Stimulated activated CD4-positive, alpha-beta T cell treated with anti-CD3 and anti-CD28 coated beads, Interleukin-1b, Interleukin-23, amount 100 ng/mL, for 1 hour (primary cell): ENCODE measurements at places on chromosomes 2 and 18.

DNA sequence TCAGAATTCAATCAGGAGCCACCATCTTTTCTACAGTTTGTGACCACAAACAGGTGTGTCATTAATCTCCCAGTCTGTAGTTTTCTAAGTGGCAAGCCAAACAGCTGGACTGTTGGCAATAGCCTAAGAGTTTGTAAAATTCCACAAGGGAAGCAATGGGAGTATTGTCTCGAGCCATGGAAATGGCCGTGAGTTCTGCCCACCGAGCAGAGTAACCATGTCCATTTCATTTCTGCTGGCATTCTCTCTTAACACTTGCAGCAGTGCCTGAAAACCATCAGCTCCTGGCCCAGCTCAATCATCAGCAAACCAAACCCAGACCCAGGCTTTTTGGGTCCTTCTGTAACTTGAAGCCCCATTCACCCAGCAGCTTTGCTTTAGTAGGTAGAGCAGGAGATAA is 387.8 kb upstream of the CDH7 start:
- no peak for DNase-seq

GRCh38 chr2:155203178-155203577 is 504.7 kb downstream of the KCNJ3 start:
- no peak for DNase-seq

DNA sequence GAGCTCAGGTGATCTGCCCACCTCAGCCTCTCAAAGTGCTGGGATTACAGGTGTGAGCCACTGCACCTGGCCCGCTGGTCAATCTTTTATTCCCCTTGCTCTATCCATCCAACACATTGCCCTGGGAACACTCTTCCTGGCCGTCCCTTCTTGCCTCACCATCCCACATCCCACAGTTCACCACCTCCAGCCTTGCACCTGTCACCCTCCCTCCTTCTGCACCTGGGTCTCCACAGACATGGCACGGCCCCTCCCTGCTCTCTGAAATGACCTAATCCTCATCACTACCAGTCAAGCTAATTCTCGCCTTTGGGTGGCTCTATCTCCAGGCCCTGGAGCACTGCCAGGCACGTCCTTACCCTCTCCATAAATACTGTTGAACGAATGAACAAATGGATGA is 116.9 kb upstream of the TEX51 start:
- DNase-seq: no peak

DNA sequence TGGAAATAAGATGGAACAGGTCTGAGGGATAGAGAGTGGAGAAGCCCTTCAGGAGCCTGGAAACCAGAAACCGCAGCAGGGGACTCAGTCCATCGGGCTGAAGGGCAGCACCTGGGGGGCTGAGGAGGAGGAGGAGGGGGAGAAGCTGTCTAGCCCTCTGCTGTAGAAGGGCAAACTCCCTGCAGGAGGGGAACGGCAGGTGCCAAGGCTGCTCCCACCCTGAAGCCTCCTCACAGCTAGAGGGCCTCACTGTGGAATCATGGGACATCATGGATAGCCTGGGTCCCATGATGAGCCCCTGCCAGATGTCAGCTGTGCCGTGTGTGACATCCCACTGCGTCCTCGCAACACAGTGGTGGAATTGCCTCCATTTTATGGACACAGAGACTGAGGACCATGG is 435 bp downstream of the MYO7B start:
- no peak for DNase-seq

DNA sequence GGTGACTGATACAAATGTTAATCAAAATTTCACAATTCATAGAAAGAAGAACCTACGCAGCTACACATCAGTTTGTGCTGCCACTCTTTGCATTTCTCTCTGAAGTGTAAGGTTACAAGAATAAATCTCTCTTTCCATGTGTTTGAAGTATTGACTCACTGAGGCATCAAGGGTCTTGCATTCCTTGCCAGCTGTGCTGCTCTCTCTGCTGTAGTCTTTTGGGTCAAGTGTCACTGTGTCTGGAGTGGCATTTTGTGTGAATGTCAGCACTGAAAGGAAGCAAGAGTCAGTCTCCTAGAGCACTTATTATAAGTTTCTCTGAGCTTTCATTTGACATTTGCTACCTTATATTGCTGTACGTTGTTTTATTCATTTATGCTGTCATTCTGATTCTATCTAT is 1696.1 kb upstream of the LRRTM1 start:
- no peak for DNase-seq

- no peak for DNase-seq
These were observed 166.7 kb upstream of the DTNA start for GRCh38 chr18:34543356-34543755.

DNA sequence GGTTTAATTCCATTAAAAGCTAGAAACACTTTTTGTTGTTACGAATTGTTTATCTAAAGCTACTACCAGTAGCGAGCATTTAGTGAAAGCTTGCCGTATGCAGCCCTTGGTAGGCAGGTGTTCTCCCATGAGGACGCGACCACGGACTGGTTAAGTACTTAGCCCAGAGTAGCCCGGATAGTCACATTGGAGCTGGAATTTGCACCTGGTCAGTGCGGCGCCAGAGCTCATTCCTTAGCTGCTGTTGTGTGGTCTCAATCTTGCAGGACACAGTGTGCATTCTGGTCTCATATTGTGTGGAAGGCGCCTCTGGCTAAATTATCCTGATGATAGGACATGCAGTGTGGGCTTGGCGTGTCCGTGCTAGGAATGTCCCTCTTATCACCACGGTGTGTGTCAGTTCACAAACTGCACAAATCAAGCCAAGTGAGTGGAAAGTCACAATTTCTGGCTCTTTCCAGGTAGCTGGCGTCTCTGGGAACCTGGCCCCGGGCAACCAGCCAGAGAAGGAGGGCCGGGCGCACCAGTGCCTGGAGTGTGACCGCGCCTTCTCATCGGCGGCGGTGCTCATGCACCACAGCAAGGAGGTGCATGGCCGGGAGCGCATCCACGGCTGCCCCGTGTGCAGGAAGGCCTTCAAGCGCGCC is 133.3 kb downstream of the ZNF236 start:
- no peak for DNase-seq

DNA sequence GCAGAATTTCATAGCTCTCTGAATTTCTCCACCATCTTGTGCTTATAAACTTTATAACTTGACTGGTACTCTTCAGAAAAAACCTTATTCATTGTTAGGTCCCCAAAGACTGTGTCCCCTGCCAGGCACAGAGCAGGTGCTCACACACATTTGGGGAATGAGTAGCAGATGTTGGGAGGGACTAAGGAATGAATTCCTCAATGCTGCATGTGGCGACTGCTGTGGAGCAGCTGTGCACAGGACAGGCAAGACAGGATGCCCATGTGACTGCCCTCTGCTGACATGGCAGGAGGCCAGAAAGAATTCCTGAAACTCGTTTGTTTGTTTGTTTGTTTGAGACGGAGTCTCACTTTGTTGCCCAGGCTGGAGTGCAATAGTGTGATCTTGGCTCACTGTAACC is 122.3 kb upstream of the ITGA6 start:
- no peak for DNase-seq

DNA sequence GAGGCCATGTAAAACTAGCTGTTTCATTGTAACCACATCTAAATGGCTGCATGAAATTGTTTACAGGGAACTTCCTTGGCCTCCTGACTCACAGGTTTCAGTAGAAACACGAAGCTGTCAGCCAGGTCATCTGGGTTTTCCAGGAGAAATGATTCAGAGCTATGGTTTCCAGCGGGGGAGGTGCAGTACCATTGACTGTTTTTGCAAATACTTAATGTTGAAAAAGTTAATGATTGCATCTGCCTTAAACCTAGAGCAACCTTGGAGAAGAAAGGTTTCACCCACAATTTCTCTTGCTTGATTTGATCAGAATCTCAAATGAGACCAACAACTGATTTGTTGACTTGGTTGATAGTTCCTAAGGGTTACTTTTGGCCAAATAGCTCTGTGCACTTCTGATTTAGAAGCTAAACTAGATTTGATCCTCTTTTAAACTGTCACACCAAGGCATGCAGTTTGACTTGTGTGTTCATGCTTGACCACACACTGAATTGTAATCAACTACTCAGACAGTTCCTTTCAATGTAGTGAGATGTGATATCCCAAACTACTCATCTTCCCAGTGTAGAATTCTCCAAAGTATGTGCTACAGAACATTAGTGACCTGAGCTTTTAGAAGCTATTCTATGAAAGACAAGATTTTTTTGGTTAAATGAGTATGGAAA is 193.5 kb upstream of the CHST9 start:
- no peak for DNase-seq

- DNase-seq: no peak
These were observed 80.3 kb downstream of the CD28 start for GRCh38 chr2:203786549-203787351.

DNA sequence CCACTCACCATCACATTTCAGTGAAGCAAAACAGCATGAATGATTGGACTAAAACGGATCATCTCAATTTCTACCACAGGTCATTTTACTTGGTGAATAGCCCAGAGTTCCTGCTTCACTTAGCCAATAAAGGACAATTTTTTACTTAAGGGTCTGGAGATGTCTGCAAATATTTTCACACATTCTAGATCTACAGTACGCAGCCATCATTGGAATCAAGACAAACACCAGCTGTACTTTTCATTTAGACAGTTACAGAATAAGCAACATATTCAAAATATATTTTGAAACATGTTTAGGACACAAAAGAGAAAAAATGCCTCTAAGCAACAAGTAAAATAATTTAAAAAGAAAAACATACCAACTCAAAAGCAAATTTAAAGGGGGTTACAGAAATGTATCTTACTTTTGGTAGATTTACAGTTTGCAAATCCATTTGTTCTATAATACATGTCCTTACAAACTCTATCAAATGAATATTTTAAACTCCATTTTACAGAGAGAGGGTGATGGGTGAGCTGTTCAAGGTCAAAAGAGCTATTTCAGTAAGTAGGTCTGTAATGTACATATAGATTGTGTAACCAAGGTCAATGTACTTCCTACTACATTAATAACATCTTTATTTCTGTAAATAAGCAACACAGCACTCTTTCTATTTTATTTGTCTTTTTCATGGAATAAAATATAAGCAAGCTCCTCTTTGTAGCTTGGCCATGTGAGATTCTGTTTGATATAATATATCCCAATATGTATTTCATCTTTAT is 13.4 kb downstream of the PPP1R1C start:
- no peak for DNase-seq

DNA sequence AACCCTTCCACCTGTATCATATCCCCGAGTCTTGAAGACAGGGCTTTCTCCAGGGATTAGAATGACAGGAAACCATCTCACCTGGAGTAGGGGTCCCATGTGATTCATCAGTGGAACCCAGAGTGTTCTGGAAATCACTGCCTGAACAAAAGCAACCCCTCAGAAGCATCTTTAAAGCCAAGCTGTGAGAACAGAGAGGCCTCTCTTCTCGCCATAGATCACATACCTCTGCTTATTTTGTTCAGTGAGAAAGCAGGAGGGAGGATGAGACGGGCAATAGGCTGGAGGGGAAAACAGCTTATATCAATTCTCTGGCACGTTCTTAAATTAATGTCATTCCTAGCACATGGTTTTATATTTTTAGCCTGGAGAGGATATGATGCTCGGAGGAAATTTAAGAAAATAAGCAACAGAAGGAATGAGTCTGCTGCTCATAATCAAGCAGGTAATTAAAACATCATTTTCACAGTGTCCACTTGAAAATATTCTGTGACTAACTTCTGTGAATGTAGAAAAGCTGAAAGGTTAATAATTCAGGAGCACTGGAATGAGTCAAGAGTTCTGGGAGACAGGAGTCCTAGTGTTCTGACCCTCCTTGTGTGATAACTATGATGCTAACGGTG is 213.6 kb upstream of the SP5 start:
- no peak for DNase-seq

DNA sequence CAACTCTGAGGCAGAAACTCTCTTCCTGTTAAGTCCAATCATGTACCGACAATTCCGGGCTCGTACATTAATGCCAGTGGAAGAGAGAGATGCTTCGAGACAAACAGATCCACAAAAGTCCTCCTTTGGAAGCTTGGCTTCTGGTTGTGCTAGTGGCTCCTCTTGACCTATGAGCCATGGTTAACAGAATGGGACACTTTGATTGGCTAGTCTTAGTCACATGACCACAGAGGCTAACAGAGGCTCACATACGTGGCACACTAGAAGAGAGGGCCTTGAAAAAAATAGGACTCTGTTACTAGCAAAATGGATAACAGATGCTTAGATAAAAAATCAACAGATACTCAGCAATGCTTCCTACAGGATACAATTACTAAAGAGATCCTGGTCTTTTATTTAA is 1211.9 kb upstream of the GYPC start:
- DNase-seq: no peak

DNA sequence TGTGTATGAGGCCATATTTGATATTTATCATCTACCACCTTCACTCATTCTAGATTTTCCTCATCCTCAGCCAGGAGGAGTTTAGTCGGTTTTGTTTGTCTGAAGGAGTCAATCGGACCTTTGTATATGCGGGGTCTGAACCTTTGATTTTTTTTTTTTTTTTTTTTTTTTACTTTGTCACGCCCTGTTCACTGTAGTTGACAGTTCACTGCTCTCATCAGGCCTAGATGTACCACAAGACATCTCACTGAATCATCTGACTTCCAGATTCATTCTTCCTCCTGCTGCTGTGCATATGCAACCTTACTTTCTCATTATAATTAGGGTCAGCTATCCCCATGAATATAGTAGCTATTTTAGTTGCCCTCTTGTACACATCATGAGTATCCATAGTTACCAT is 133.2 kb downstream of the ARHGAP15 start:
- DNase-seq: no peak

DNA sequence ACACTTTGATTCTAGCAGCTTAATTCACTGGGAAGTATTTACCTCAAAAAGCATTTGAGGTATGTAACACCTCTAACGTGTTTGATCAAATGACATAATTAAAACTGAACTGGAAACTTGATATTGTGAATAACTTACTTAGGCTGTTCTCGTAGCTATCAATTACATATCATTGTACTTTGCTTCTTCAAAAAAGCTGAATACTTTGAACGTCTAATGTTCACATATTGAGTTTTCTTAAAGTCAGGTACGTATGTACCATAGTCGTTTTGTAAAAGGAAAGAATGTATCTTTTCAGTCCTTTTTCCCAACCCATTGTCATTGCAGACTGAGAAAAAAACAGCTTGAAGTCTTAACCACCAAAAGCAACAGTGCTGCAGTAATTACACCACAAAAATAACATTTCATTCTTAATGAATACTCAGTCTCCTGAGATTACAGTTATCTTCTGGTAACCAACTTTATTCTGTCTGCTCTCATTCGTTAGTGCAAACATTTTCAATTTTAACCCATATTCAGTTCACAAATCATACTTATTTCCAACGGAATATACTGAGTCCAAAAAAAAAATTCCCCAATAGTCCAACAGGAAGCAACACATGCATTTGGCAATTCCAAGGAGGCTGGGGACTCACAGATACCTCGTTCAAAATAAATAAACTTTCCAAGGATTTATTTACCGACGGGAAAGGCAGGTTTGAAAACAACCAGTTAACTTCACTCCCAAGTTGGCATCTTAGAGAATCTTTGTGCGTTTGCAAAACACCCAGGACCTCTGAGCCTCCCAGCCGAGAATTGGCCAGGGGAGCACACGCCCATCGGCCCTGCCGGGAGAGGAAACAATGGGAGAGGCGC is 1.1 kb downstream of the CHN1 start:
- no peak for DNase-seq

DNA sequence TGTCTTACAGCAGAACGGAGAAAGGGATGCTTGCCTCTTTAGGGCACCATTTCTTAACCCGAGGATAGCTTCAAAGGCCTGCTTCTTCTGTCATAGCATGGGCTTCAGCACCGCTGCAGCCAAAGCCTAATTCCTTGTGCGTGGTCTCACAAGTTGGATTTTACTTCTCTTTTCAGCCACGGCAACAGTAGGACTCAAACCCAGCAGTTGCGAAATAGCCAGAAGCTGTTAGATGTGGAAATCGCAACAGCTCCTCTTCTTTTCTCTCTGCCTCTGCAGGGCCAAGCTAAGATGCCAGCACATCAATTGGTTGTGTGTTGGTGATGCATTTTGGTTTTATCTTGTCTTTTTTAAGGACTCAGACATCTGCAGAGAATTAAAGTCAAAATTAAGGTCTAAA is 3.1 kb downstream of the NRXN1 start:
- DNase-seq: no peak
